ENCODE measurements at places on chromosomes 2 and 18. TPM values are rescaled to one million over a fixed set of nuclear protein-coding genes. Genes with fewer than 3 reads are reported as not detected.

GRCh38 chr2:221997100-221997499 is 301.7 kb downstream of the PAX3 start:
- no peak for DNase-seq

RIT2 gene
- polyA plus RNA-seq: not detected

DNA sequence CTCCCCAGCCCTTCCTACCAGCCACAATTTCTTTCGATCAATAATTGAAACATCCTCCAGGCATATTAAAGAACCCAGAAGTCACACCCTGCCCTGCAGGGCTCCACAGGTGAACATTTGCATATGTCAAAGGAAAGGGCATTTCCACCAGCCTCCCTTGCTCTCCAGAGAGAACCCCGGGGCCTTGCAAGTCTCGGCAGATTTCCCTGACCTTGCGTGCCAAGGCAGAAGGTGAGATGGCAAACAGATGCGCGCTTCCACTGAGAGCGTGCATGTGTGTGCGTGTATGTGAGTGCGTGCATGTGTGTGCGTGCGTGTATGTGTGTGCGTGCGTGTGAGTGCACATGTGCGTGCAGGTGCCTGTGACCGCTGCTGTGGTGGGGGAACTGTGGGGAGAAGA is 120.3 kb downstream of the INO80D start:
- no peak for DNase-seq

- no peak for DNase-seq
These were observed 6.8 kb upstream of the NR4A2 start for GRCh38 chr2:156339110-156339847.

- no peak for DNase-seq
These were observed 394.3 kb upstream of the ETAA1 start for GRCh38 chr2:67002618-67003371.

- DNase-seq: no peak
These were observed 31.0 kb downstream of the RNF125 start for GRCh38 chr18:32049393-32050171.

DNA sequence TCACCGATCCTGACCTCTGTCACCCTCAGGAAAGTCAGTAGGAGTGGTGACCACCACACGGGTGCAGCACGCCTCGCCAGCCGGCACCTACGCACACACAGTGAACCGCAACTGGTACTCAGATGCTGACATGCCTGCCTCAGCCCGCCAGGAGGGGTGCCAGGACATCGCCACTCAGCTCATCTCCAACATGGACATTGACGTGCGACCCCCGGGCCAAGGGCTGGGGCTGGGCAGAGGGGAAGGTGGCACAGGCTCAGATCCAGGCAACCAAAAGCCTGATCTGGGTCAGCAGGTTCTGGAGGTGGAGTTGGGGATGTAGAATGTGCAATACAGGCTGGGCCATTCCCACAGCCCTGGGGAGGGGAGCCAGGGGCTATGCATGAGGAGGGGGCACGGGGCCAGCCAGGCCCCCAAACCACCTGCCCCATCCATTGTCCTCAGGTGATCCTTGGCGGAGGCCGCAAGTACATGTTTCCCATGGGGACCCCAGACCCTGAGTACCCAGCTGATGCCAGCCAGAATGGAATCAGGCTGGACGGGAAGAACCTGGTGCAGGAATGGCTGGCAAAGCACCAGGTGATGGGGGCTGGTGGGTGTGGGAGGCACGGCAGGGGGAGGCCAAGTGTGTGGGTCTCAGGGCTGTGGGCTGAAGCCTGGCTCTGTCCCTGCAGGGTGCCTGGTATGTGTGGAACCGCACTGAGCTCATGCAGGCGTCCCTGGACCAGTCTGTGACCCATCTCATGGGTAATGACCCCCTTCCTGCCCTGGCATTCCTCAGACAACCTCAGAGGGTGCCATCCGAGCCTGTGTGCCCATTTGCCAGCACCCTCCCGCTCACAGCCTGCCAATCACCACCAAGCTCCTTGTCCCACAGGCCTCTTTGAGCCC is 1.4 kb downstream of the ALPI start:
- DNase-seq: no peak

SEC11C gene
- polyA plus RNA-seq: 7.6 TPM

DNA sequence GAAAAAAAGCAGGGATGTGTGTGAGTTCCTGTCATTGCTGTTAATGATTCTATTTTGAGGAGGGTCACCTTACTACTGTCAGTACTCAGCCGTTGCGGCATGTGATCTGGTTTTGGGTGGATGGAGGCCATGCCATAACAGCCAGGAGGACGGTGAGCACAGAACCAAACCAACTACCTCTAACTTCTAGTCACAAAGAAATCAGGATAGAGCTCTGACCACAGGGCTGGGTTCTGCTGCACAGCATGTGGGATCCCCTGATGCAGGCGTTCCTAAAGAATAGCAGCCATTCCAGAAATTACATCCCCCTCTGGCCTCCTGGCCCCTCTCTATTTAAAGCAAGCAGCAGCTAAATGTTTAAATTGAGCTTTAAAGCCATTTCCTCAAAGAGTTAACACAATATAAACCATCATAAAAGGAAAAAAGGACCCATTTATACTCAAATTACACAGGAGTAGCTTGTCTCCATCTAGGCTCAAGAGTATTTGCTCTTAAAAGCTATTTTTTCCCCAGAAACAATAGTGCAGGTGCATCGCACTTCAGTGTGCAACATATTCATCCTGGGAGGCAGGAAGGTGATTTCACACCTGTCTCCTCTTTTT is 786.4 kb downstream of the RNF144A start:
- DNase-seq: no peak

DNA sequence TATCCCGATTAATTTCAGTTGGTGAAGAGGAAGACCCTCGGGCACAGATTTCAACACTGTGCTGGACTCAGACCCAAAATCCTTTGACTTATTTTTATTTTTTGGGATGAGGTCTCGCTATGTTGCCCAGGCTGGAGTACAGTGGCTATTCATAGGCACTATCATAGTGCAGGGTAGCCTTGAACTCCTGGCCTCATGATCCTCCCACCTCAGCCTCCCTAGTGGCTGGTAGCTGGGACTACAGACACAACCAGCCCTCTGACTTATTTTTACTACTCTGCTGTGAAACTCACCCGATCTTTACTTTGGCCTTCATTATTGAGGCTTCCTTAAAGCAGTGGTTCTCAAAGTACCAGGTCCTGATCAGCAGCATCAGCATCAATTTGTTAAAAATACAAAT is 18.2 kb upstream of the ADAM17 start:
- no peak for DNase-seq

- DNase-seq: no peak
These were observed 137.3 kb downstream of the DTNA start for GRCh38 chr18:34847408-34847807.

GTF3C2 gene
- 28.0 TPM for polyA plus RNA-seq

DNA sequence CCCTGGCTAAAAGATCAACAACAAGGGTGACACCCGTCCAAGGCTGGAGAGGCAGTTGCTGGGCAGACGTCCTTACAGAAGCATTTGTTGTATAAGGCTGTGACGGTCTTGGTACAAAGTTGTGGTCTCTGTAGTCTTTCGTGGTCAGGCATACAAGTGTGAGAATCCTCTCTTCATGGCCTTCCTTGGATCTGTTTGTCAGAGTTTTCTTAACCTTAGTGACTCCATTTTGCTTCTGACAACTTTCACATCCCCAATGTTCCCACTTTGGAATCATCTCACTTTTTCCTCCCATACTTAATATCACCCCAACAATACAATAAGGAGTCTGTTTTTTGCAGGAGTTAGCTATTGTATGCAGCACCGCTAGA is 72.7 kb upstream of the ZCCHC2 start:
- no peak for DNase-seq

DNA sequence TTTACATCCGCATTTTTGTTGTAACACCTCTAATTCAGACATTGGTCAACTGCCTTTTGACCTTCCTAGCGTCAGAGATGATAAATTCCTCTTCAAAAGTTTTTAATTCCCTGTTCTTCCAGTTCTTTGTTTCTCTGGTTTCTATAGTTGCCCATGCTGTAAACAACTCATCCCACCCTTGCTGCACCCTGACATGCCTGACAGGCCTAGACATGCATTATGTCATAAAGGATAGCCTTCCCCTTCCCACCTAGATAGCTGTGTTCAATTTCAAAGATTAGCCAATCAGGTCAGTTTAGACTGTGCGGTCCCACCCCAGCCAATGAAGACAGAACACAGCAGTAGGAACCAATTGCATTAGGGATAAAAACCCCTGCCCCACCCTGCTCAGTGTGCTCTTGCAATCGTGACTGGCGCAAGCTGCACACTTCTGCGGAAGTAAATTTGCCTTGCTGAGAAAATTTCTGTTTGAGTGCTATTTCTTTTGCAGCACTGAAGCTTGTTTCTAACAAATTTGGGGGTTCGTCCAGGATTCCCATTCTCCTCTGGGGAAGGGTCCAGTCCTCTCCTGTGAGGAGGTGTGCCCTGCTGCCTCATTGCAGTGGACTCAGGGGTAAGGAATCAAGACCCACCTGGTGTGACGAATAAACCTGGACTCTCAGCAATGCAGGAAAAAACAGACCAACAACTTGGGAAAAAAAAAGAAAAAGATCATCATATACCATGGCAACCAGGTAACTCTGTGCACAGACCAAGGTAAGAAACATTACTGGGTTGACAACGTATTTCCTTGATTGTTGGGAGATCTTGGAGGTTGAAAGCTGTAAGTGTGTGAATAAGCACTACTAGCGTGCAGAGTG is 9.1 kb upstream of the SAP130 start:
- DNase-seq: no peak

GRCh38 chr2:200262047-200262446 is 44.4 kb upstream of the SPATS2L start:
- no peak for DNase-seq

ASTL gene
- not detected for polyA plus RNA-seq

DNA sequence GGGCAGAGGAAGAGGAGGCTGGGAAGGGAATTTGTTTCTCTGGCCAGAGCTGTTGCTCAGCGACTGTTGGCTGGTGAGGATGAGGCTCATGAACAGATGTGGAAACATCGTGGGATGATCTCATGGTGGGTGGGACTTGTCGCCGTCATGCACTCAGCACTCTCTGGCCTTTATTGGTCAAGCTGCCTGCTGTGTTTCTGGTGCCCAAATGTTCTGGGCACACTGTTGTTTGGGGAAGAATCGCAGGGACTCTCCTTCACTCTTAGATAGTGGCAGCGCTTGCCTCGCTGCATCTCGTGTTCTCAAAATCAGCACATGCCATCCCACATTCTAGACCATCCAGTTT is 145.6 kb downstream of the AGAP1 start:
- DNase-seq: peak; percentile 93

- DNase-seq: no peak
These were observed 415.9 kb downstream of the EPHA4 start for GRCh38 chr2:221156062-221156734.

GNLY gene
- polyA plus RNA-seq: 2.3 TPM

GRCh38 chr18:12056034-12056883 is 37.4 kb upstream of the ANKRD62 start:
- no peak for DNase-seq

DNA sequence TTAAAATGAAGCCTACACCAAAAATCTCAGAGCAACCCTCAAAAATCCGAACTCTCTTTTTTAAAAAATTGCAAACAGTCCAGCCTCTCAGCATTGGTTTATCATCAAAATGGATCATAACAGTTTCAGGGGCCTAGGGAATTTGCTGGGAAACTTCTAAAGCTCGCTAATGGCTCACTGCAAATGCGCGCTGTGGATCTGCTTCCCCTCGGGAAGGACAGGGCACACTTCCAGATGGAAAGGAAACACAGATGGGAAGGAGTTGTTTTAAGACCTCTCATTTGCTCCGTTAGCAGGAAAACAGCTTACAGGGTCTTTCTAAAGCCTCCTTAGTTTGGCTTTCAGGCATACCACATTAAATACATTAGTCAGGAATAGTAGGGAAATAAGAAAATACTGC is 27.2 kb downstream of the FECH start:
- DNase-seq: peak; percentile 77

CHRND gene
- polyA plus RNA-seq: 88.9 TPM

GULP1 gene
- polyA plus RNA-seq: 24.5 TPM

DNA sequence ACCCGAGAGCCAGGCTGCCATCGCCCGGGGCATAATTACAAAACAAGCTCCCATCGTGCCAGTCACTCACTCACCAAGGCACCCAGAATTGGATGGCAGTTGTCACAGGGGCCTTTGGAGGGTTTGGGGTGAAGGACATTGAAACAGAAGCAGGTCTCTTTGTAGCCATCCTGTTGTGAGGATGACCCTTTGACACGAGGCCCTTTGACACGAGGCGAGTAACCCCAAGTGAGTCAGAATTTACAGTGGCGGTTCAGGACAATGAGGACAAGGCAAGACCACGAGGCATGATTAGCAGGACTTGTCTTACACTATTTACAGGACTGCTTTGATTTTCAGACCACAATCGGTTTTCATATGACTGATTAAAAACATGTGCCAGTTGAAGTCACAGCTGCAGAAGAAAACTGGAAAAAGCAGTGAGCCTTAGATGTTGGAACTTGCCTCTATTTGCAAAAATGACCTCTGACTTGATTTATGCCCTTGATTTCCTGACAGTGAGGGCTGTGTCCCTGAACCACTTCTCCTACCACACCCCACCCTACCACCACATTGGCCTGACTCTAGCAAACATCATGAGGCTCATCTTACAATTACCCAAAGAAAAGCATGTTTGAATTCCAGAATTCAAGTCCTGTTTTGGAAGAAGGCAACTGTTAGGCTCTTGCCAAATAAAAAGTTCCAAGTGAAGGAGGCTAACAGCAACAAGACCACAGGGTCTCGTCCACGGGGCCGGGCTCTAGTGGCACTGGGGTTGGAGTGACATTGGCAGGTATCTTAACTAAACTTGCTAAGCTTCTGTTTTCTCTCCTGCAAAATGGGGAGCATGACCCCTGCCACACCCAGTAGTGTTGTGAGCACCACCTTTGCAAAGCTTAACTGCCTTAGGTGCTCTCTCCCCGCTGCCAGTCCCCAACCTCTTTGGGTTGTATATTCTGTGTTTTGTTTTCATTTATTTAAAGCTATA is 64.4 kb upstream of the FOSL2 start:
- DNase-seq: no peak

DNA sequence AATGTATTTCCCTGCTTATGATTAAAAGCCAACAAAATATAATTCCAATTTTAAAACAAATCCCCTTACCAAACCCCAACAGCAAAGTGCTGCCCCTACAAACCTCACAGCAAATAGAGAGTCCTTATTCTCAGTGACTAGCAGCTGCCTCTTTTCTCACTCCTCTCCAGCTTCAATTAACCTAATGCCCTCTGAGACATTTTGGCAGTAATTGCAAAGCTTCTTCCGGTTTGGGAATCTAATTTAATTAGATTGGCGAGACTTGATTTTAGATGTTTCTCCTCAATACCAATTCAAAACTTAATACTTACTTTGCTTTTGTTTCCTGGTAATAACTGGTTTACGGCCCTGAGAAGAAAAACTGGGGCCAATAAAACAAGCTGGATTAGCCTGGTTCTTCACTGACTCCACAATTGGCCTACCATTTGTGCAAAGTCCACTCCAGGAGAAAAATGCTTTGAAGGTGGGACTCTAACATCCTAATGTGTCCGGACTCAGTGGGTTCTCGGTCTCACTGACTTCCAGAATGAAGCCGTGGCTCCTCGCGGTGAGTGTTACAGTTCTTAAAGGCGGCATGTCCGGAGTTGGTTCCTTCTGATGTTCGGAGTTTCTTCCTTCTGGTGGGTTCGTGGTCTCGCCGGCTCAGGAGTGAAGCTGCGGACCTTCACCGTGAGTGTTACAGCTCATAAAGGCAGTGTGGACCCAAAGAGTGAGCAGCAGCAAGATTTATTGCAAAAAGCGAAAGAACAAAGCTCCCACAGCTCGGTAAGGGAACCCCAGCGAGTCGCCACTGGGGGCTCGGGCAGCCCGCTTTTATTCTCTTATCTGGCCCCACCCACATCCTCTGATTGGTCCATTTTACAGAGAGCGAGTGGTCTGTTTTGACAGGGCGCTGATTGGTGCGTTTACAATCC is 52.8 kb downstream of the SLC35F5 start:
- no peak for DNase-seq
